GM19239 (cell line): ENCODE measurements at places on chromosomes 5 and 9.

DNA sequence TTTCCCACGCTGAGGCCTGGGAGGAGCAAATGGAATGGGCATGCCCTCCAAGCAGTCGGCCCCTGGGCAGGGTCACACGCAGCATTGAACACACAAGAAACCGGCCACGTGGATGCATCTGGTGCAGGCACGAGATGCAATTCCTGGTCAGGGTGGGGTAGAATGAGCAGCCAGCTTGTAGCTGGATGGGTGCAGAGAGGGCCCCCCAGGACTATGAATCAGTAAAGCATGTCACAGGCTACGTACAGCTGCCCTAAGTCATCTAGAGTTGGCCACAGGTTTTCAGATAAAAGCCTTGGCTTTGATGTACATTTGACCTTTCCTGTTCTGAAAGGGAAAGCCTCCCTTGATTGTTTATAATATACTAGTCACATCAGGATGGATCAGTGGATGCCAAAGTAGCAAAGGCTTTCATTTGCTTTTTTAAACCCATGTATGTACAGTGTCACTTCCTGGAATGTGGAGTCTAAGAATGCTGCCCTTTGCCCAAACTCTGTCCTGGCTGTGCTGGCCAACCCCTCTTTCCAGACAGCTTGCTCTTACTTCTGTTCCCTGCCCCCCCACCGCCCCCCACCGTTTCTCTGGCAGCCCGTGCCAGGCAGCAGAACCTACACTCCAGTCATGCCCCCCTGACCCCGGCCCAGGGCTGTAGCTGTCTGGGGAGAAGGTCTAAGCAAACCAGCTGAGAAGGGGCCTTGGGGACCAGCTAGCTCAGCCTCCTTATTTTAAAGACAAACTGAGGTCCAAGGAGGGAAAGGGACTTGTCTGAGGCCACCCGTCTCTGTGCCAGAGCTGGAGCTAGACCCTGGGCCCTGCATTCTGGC, 169.2 kb downstream of the HSPA4 start:
- no peak for DNase-seq

- DNase-seq = no peak
Measured at GRCh38 chr5:62199792-62200716, 106.0 kb upstream of the KIF2A start.

DNA sequence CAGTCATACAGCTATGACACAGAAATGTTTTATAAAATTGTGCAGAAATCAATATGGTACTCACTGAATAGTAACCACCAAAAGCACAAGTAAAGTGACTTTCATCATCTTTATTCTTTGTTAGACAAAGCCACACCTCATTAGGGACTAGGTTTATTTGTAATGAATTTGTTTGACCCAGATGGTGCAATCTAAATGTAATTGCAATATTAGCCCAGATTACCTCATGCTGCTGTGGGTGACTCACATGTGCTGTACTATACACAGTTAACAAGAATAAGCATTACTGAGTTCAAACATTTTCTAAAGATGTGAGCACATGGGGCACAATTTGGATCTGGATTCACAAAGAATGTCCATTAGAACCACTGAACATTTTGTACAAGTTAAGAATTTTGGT, 759.3 kb upstream of the TYRP1 start:
- no peak for DNase-seq

DNA sequence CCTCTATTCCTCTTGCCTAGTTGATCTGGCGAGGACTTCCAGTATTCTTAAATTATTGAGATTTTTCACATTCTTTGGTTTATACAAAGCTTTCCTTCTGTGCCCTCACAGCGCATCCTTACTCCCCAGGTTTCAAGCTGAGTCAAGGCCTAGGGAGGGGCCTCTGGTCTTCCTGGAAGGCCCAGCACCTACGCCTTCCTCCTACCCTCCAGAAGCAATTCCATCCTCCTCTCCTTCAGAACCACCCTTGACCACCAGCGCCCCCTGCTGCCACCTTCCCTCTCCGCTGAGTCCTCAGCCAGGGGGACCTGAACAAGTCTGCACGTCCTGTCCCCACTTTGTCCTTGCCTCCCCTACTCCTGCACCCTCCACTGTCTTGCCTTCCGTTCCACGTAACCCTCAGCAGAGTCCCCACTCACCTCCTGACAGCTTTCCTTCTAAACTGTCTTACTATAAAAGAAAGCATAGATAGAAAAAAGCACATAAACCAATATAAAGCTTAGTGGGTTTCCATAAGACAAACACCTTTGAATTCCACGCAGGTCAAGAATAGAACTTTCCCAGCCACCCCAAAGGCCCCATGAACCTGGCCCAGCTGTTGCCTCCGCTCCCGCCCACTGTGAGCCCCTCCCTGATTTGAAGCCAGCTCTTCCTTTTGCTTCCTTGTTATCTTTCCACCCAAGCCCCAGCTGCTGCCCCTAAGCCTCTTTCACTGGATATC, 63.0 kb upstream of the CTSL start:
- peak; percentile 60 for DNase-seq

- no peak for DNase-seq
Measured at GRCh38 chr5:135869276-135869675, 26.4 kb downstream of the IL9 start.

- no peak for DNase-seq
Measured at GRCh38 chr5:22577711-22578110, 275.4 kb downstream of the CDH12 start.

DNA sequence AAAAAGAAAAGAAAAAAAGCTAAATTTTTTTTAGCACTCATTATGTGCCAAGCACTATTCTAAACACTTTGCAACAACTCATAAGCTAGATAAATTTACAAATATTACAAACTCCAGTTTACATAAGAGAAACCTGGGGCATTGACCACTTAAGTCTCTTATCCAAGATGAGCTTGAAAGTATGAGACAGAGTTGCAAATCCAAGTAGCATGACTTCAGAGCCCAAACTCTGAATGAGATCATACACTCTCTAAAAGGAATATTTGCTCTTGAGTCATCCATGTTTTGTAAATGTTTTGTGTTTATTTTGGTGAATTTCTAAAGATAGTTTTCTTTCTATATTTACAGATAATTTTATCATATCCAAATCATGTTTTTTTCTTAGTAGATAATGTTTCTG, 4.0 kb upstream of the SHOC1 start:
- DNase-seq = no peak

GRCh38 chr9:80622508-80622907, 1050.7 kb downstream of the TLE4 start:
- no peak for DNase-seq

DNA sequence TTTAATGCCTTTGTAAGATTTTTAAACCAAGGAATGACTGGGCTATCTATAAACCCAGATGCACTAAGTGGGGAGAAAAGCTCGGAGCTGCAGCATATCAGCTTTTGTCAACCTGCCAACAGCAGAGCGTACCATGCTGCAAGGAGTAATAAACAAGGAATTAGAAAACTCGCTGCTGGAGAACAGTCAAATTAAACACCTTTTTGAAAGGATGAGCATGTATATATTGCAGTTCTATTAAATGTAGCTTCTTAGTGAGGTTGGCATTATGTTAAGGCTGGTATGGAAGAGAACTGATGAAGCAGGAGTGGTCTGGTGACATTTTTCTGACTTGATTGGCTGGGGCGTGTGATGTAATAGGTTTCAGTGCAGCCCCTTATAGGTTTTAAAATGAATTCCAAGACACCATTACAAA, 74.7 kb downstream of the PIK3R1 start:
- DNase-seq = no peak

- no peak for DNase-seq
Measured at GRCh38 chr9:121298016-121298538, 30.1 kb downstream of the GSN start.

DNA sequence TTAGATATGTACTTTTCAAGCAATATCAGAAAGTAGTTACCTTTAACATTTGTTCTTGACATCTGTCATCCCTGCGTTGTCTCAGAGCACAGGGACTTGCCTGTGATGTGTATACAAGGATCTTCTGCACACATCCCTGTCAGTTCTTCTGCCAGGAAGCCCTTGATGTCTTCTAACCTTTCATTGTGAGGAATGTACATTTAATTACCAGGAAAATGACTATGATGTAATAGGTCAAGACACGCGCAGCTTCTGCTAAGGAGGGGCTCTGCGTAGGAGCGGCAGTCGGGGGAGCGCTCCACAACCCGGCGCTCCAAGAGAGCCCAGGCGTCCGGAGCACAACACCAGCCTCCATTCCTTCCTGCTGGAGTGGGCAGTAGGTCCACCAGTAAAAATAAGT, 119.7 kb downstream of the IRX2 start:
- DNase-seq = no peak

DNA sequence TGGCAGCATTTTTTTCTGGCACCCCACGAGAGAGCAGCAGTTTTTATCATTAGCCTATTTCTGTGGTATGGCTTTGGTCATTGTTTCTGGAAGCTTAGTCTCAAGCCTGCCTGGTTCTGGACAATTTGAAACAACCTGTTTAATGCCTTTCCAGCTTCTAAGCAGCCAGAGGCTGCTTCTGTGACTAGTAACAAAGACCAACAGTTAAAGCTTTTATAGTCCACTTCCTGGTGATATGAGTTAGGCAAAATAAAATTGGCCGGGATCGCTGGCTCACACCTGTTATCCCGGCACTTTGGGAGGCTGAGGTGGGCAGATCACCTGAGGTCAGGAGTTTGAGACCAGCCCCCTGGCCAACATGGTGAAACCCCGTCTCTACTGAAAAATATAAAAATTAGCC, 24.0 kb downstream of the LYRM7 start:
- DNase-seq = no peak

DNA sequence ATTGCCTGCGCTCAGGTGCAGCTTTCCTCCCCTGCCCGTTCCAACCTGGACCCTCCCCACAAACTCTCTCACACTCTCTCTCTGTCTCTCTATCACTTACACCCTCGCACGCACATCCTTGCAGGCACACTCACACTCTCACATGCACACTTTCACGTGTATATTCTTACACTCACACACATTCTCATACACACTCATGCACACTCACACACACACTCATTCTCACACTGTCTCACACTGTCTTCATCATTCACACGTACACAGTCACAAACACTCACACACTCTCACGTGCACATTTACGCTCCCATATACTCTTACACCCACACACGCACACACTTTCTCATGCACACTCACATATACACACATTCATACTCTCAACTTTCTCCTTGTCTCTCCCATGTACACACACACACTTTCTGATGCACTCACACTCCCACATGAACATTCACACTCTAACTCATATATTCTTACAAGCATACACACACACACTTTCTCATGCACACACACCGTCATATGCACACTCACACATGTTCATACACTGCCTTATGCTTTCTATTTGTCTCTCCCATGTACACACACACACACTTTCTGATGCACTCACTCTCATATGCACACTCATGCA, 229.3 kb downstream of the SNX18 start:
- DNase-seq = no peak

- peak; percentile 25 for DNase-seq
Measured at GRCh38 chr9:36407122-36407723, 7.2 kb upstream of the RNF38 start.

GRCh38 chr5:18333841-18334240, 699.6 kb downstream of the TAF11L14 start:
- DNase-seq = no peak

GRCh38 chr9:31587146-31587545, 797.3 kb upstream of the ACO1 start:
- no peak for DNase-seq

GRCh38 chr5:132303589-132303988, 9.4 kb downstream of the SLC22A4 start:
- DNase-seq = no peak

DNA sequence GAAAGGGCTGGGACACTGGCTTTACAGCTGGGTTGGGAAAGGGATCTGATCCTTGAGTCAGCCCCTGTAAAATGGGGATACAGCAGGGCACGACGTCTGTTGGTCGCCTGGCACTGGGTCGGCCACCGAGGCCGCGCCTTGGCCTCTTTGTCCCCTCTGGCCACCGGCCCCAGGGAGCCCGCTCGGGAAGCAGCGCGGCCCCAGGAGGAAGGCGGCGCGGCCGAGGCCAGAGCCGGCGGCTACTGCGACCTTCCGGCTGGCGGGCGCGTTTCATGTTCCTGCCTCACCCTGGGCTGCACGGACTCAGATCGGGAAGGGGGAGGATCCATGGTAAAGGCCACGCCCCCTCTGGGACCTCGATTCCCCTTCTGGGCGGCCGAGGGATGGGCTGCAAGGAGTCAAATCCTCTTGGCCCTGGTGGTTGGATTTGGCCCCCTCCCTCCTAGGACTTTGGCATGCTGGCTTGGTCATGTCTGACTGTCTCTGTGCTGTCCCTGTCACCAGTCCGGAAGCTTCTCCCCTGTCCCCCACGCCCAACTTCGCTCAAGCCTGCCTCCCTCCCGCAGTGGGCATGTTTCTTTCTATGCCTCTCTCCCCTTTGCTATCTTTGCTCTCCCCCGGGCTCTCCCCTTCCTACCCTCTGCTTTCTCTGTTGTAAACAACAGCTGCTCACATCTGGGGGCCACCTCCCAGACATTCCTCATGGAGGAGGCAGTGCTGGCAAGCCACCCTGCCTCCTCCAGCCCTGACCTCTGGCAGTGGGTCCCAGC, 25.8 kb downstream of the FPGS start:
- DNase-seq = no peak

GRCh38 chr5:58505502-58505901, 14.3 kb downstream of the GAPT start:
- no peak for DNase-seq

- DNase-seq = no peak
Measured at GRCh38 chr5:163439092-163439425, 1.7 kb downstream of the CCNG1 start.

DNA sequence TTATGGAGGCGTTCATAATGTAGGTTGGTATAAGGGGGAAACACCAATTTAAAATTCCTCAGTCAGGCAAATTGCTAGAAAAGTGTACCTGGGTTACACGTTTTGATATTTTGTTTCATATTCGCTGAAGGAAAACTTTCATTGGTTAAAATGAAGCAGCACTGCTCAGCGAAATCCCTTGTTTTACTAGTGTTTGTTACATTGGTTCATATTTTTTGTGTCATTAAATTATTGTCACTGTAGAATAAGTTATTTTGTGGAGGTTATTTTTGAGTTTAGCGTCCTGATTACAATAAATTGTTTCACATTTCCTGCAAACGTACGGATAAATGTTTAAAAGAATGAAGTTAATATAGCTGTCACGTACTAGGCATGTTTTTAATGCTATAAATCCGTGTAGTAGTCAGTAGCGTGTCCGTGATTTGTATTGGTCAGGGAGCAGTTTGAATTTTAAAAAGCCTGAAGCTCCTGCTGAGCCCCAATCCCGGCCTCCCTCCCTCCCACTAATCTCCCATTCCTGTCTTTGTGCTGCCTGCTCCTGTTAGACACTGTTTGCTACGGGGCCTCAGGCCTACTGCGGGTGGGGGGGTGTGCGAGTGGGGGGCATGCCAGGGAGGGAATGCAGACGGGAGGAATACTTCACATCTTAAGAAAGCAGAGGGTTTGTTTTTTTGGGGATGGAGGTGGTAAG, 2.0 kb downstream of the NIPBL start:
- no peak for DNase-seq
